ENCODE measurements at places on chromosomes 6 and 20.

DNA sequence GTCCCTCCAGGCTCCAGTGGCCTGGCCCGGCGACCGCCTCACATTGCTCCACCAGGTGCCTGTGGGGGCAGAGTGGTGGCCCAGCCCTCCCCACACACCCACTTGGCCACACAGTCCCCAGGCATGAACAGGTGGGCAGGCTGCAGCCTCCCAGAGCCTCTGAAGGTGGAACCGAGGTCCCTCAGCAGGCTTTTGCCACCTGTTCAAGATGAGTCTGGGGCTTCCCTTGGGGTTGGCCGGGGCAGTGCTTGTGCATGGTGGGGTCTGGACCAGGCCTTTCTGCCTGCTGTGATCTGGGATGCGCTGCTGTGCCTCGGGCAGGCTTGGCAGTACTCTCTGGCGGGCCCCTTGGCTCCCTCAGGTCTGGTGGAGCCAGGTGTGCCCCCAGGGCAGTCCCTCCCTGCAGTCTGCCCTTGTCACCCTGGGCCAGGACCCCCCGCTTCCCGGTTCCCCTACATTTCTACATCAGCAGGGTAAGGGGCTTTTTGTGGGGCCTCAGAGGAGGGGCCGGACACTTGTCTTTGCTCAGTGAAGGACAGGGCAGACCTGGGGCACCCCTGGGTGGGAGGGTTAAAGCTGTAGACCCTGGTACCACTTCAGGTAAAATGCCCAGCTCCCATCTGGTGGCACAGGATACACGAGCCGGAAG lies 2.7 kb upstream of the COL9A3 start:
- no peak for DNase-seq

DNA sequence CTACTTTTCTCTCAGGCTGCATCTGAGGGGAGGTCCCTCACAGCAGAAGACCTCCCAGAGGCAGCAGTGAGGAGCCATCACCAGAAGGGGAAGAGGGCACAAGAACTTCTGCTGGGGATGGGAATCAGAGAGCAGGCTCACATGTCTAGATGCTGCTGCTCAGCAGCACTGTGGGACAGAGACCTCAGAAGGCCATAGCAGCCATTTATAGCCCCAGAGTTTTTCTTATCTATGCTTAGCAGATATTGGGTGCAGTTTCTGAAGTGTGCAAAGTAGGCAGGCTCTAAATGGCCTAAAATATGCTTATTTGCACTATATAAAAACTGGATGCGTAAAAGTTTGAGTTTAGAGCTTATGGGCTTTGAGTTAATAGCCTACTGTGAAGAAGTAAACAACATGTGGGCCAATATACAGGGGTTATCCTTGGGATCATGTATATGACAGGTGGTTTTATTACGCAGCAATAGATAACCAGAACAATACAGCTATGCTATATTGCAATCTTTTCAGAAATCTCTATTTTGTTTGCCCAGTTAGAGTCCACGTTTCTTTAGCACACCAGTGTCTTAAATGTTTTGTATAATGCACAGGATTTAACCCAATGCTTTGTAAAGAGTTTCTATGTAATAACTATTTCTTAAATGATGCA lies 60.2 kb upstream of the TMEM244 start:
- DNase-seq: no peak

- no peak for DNase-seq
Observed at GRCh38 chr6:161417717-161418462, 144.0 kb upstream of the AGPAT4 start.

GRCh38 chr6:155014670-155015300 lies 19.7 kb downstream of the TIAM2 start:
- DNase-seq: no peak

DNA sequence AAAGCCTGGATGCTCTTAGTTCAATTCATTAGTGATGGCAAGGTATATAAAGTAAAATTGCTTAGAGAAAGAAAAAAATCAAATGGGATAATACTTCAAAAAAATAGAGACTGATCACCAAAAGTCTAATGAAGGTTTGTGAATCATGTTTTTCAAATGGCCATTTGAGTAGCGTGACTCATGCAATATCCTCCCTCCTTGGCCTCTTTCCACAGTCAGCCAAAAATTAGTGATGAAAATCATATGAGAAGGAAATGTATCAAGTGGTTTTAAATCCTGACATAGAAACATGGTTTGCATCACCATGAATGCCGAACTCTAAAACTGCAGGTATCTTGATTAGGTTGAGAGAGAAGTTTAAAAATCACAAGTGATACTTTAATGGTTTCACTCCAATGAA lies 1.2 kb upstream of the COL19A1 start:
- no peak for DNase-seq

- DNase-seq: no peak
Observed at GRCh38 chr6:69758214-69758613, 38.6 kb downstream of the LMBRD1 start.

GRCh38 chr6:145318952-145319351 lies 416.4 kb downstream of the EPM2A start:
- DNase-seq: no peak

Measured in NCI-H2107 (cell line).